ENCODE measurements at places on chromosomes 11 and 22. TPM values are rescaled to one million over a fixed set of nuclear protein-coding genes. Genes with fewer than 3 reads are reported as not detected.
A peak's percentile ranks its signal among the peaks of the same experiment; 100 is the strongest.

The KDM4D gene
- 3.8 TPM for total RNA-seq

DNA sequence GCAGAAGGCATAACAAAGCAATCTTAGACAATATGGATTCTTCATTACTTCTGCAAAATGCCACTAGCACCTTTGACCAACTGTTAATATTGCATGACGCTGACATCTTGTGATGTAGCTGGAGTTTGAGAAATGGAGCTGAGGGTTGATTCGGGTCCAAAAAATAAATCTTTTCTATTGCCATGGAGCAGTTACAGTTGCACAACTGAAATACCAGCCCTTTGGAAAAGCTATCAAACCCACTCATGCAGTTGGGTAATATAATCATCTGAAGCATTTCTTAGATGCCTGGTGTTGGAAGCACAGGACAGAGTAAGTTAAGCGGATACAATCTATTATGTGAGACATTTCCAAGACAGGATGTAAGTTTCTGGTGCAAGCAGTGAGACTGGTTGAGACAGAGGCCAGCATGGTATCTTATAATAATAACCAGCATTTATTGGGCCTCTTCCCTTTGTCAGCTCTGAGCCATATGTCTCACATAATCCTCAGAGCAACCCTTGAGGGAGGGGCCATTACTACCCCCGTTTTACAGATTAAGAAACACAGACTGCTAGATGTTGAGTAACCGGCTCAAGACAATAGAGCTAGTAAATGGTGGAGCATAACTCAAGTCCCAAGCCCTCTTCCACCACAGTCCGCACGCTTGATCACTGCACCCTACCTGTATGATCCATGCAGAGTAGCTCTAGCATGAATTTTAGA, 74.9 kb upstream of the CAPRIN1 start:
- H3K4me3 ChIP-seq = no peak overlapping the region
- DNase-seq = no peak
- H3K27me3 ChIP-seq = no peaks in the 10 kb centered on the region

DNA sequence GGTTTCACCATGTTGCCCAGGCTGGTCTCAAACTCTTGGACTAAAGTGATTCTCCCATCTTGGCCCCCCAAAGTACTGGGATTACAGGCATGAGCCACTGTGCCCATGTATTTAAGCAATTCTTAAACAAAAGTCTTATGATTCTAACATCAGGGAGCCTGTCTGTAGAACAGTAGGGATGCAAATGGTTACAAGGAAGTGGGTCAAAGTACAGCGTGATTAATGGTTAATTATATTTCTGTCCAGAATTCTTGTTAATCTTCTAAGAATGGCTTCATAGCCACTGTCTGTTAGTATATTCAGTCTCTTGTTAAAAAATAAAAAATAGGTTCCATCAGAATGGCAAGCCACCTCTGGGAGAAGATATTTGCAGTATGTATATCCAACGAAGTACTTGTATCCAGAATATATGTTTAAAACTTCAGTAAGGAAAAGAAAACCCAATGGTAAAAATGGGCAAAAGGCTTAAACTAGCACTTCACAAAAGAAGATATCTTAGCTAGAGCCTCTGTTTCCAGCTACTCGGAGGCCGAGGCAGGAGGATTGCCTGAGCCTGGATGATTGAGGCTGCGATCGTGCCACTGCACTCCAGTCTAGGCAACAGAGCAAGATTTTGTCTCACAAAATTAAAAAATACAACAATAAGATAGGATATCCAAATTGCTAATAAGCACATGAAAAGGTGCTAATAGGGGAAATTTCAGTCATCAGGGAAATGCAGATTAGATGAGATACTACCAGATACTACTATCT, 22.9 kb downstream of the ATG13 start:
- H3K4me1 ChIP-seq = no peaks in the 10 kb centered on the region
- H3K4me3 ChIP-seq = no peak overlapping the region
- H3K27me3 ChIP-seq = no peaks in the 10 kb centered on the region
- DNase-seq = no peak

- H3K4me1 ChIP-seq = no peaks in the 10 kb centered on the region
- H3K27me3 ChIP-seq = no peaks in the 10 kb centered on the region
- H3K27ac ChIP-seq = no peak overlapping the region
- H3K4me3 ChIP-seq = no peak overlapping the region
- no peak for DNase-seq
Observed at GRCh38 chr11:29352273-29352795, 664.5 kb downstream of the KCNA4 start.

GRCh38 chr11:14336507-14337503, 22.2 kb downstream of the RRAS2 start:
- no peaks in the 10 kb centered on the region for H3K4me1 ChIP-seq
- no peak overlapping the region for H3K4me3 ChIP-seq
- no peaks in the 10 kb centered on the region for H3K27me3 ChIP-seq
- DNase-seq = no peak

DNA sequence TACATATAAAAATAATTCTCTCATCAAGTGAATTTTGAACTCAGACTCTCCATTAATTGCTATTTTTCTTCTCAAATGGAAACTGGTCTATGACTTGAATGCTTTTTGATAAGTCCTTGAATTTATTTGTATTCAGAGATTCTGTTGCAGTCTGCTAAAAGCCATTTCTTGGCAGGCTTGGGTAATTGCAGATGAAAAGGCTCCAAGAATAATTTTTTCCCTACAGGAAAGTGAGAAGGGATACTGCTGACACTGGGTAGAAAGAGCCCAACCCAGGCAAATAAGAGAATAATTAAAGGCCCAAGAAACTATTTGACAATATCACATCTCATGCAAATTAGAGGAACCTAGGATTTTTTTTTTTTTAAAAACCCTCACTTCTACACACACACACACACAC, 246.5 kb upstream of the DDI1 start:
- peak; percentile 38 for DNase-seq
- H3K4me3 ChIP-seq = no peak overlapping the region
- H3K36me3 ChIP-seq = no peaks in the 10 kb centered on the region
- H3K4me1 ChIP-seq = no peaks in the 10 kb centered on the region

GRCh38 chr22:19801340-19802000, 40.9 kb downstream of the TBX1 start:
- no peak for DNase-seq
- no peaks in the 10 kb centered on the region for H3K36me3 ChIP-seq
- H3K27ac ChIP-seq = no peak overlapping the region
- no peaks in the 10 kb centered on the region for H3K4me1 ChIP-seq

- no peaks in the 10 kb centered on the region for H3K4me1 ChIP-seq
- H3K27ac ChIP-seq = no peak overlapping the region
- H3K27me3 ChIP-seq = no peaks in the 10 kb centered on the region
- no peak overlapping the region for H3K4me3 ChIP-seq
Observed at GRCh38 chr22:43447380-43447779, 35.6 kb downstream of the MPPED1 start.

DNA sequence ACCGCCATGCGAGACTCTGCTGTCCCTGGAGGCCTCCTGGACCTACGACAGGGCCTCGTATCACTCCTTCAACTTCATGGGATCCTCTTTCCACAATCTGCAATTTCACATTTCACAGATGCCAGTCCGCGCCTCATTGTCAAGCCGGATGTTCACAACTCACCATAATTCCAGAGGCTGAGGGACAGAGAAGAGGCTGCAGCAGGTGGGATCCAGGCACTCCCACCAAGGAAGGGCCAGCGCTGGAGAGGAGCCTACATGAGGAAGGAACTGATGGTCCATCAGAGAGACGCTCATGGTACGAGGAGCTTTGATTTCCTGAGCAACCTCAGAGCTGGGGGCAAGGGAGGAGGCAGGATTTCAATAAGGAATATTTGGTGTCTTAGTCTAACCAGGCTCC, 495.0 kb downstream of the BRD1 start:
- H3K4me3 ChIP-seq = no peak overlapping the region
- no peaks in the 10 kb centered on the region for H3K4me1 ChIP-seq
- no peaks in the 10 kb centered on the region for H3K36me3 ChIP-seq
- no peaks in the 10 kb centered on the region for H3K27me3 ChIP-seq

All from cardiac muscle cell (in vitro differentiated cells and primary cell).